ENCODE measurements at places on chromosomes 7 and 10.
A peak's percentile ranks its signal among the peaks of the same experiment; 100 is the strongest.

- peak; percentile 15 for ATAC-seq
These were observed 10.3 kb downstream of the SEC31B start for GRCh38 chr10:100509241-100509840.

- no peak for ATAC-seq
These were observed 4.2 kb downstream of the SFTPD start for GRCh38 chr10:79944428-79945395.

GRCh38 chr7:117184367-117184766, 138.5 kb downstream of the WNT2 start:
- ATAC-seq = no peak

DNA sequence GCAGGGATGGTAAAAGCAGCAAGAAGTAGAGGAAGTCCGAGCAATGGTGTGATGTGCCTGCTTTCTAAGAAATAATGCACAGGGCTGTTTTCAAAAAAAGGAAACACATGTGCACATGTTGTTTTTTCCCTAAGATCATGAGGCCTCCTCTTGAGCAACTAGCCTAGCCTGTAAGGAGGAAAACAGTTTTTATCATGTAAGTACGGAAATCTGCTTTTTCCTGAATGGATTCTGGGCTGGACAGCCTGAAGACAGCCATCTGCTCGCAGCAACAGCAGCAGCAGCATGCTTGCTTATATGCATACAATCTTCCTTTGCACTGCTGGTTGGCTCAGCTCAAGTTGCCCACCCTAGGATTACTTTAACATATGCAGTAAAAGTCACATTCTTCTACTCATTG, 87.1 kb downstream of the HIBADH start:
- no peak for ATAC-seq

DNA sequence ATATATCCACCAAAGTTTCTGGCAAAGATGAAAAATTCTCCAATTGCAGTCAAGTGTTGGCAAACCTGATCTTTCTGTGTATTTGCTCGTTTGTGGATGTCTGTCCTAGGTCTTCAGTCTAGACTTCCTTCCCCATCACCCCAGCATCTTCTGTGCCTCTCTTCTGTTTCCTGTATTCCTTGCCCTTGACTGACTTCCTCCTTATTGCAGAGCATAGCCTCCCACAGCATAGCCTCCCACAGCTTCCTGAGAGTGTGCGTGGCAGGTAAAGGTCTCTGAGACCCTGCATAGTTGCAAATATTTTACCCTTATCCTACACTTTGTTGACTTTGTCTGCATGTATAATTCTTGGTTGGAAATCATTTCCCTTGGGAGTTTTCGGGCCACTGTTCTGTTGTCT, 18.4 kb downstream of the SLC18A2 start:
- ATAC-seq = no peak

DNA sequence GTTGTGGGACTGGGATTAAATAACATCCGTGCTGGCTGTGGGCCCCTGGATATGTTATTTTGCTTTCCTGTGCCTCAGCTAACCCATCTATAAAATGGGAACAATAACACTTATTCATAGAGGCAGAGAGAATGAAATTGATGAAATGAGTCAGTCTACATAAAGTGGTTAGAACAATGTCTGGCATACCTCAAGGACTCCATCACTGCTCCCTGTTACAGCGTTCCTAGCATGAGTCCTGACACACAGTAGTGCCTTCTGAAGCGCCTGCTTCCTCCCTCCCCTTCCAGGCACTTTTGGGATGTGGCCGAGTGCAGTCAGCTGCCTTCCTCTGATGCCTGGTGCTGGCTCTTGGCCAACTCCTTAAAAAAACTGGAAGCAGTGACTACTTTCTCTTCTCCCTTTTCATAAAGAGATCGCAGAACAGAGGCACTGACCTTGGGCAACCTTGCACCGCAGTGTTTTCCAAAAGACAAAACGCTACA, 108.4 kb upstream of the ZMIZ1 start:
- ATAC-seq = peak; percentile 66

Measured in esophagus mucosa (tissue), 1 donor.